Left kidney (tissue), 8 donors: ENCODE measurements at places on chromosomes 13 and 19. TPM values are rescaled to one million over a fixed set of nuclear protein-coding genes. Genes with fewer than 3 reads are reported as not detected.
A peak's percentile ranks its signal among the peaks of the same experiment; 100 is the strongest.

- DNase-seq = no peak
These were observed 3.1 kb upstream of the FFAR1 start for GRCh38 chr19:35344511-35345031.

DNA sequence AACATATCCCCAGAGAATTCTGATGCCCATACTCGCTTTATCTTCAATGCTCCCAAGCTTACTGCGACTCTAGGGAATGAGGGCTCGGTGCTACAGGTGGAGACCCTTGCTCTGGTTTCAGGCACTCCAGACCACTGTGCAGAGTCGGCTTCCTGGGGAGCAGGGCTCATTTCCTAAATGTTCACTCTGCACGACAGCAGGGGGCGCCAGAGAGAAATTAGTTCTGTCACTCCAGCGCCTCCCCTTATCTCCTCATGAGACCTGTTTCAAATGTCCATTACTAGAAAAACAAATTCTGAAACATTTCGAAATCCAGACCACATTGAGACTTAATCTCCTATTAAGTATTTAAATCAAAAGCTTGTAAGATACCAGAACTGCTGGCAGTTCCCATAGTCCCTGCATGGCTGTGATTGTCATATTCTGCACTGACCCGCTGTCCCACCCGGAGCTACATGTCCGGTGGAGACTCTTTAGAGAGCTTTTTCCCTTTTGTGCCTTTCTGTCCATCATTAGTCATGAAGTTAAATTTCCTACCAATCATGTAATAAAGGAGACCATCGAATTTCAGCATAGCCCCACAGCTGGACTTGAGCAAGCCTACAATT is 22.4 kb downstream of the EPSTI1 start:
- peak; percentile 79 for DNase-seq

- no peak for DNase-seq
These were observed 25.3 kb downstream of the CERS1 start for GRCh38 chr19:18870531-18871172.

DNA sequence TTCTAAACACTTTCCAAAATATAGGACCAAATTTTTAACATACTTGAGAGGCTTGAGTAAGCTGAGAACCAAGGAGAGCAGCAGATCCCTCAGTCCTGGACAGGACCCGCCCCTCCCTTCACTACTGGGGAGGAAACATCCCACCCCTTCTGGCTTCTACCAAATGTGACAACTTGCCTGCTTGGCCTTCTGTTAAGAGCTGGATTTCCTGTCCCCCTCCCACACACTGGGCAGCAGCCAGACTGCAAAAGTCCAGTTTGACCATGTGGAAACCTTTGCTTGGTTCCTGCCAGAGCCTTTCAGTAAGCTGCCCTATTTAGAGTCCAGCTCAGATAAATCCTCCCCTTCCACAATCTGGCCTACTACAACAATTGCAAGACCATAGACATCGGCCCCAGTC is 84.3 kb downstream of the FGF14 start:
- DNase-seq = peak; percentile 31

GRCh38 chr19:18769989-18770528 is 21.0 kb downstream of the COMP start:
- DNase-seq = no peak

DNA sequence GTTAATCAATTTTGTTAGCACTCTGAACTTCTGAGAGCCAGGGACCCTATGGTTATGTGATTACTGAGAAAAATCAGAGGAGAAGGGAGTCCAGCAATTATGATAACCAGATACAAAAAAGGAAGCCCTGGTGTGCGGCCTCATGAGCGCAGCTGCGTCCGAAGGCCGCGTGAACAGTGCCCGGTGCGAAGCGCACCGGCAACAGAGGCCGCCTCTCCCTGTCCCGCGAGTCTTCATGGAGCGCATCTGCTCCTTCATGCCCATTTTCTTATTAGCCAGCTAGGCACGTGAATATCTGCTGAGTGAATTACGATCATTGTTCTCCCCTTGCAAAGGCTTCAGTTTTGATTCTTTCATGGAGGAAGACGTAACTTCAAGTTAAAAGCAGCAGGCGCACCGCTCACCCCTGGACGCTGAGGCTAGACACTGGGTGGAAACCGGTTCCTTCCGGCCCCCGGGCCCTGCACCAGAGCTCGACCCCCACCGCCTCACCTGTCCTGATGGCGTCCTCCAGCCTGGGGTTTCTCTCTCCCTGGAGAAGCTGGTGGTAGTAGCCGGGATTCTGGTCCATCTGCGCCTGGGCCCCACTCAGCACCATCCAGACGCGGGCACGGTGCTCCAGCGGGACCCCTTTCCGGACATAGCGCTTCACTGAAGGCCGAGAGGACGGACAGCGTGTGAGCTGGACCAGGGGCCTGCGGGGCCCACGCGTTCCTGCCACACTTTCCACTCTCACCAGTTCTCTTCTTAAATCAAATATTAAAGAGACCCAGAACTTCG is 8.9 kb downstream of the GRTP1 start:
- no peak for DNase-seq

- DNase-seq = no peak
These were observed 10.4 kb upstream of the ITM2B start for GRCh38 chr13:48222358-48223301.

DNA sequence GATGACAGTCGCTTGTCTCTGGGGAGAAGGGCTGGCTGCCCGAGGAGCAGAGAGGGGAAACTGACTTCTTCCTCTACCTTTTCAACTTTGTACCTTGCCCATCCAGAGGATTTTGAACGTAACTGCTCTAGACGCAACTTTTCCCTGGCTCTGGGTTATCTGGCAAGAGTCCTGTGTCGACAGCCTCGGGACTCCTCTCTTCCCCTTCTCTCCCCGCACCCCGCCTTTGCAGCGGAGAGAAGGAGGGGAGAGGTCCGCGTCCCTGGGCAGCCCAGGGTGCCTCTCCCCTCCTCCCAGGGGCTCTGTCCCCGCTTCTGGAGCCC is 574 bp downstream of the SH3GL1 start:
- no peak for DNase-seq

GRCh38 chr13:43749503-43749902 is 37.3 kb downstream of the ENOX1 start:
- DNase-seq = no peak

DNA sequence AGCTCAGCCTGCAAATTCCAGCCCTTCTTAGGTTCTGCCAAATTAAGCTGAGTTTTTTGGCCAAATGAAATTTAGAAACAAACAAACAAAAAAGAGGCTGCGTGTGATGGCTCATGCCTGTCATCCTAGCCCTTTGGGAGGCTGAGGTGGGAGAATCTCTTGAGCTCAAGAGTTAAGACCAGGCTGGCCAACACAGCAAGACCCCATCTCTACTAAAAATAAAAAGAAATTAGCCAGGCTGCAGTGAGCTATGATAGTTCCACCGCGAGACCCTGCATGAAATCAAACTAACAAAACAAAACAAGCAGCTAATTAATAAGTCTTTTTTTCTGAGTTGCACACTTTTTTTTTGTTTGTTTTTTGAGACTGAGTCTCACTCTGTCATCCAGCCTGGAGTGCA is 17.9 kb downstream of the NCAN start:
- no peak for DNase-seq

- no peak for DNase-seq
These were observed 537.6 kb downstream of the KLF5 start for GRCh38 chr13:73596382-73596781.

DNA sequence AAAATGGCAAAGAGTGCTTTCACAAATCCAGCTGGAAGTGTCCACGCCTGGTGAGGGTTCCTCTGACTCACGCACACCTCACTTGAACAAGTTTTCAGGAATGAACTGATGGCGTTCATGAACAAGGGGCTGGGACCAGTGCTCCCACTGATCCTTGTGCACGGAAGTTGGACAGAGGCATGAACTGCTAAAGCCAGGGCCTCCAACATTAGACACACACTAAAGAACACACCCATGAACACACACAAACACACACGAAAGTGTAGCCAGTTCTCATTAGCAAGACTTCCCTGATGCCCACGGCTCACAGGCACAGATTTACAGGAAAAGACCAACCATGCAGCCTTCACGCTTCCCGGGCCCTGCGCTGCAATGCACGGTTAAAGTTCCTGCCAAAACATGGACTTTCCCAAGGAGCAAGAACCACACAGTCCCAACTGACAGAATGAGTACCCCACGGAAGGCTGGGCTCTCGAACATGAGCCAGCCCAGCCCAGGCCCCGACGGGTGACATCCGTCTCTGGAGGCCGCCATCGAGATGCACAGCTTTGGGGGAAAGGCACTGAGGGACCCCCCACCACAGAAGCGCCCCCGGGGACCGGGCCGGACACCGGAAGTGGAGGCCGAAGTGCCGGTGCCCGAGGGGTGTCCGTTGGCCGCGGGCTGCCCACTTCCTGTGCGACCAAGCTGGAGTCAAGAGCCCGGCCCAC is 808 bp downstream of the DNMT1 start:
- DNase-seq = peak; percentile 2

DNA sequence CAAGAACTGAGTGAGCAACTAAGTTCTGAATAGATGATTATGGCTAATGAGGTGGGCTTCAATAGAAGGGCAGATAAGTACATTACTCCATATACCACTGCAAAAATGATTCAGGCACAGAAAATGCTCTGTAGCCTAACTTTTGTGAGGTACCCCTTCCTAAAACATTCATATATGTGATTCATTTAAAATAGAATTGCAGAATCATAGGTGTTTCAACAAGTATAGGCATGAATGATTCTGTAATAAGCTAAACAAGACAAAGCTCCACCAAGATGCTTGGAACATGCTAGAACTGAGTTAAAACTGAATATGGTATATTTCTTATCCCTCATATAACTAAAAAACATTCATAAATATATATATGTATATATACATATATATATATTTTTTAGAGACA is 12.1 kb downstream of the KBTBD7 start:
- no peak for DNase-seq

DNA sequence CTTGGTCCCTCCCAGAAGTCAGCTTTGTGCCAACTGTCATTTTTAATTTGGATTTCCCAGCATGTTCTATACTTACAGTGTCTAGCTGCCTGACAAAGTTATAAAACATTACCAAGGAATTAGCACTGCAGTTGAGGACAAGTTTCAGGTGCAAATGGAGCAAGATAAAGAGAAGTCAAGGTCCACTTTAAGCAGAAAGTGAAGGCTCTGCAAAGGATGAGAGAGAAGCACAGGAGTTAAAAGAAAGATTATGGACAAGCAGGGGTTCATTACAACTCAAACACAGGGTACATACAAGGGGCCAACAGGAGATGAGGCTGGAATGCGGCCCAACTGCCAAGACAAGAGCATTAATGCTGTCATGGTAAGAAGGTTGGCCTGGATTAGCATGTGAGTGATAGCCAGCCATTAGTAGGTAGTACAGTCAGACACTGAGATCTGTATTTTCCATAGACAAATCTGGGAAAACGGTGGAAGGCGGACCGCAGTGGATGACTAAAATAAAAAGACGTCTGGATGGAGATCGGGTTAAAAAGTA is 17.6 kb downstream of the UBL3 start:
- no peak for DNase-seq

DNA sequence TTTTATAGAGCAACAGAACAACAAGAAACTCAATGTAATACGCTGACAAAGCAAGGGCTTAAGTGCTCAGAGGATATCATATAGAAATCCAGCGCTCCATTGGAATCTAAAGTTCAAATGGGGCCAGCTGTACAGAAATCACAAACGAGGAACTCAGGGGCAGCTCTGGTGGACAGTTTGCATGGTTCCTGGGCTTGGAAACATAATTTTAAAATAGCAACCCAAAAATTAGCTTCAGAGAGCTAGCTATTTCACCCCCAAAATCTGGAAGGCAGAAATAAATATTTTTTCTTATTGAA is 19.2 kb upstream of the LATS2 start:
- no peak for DNase-seq

DNA sequence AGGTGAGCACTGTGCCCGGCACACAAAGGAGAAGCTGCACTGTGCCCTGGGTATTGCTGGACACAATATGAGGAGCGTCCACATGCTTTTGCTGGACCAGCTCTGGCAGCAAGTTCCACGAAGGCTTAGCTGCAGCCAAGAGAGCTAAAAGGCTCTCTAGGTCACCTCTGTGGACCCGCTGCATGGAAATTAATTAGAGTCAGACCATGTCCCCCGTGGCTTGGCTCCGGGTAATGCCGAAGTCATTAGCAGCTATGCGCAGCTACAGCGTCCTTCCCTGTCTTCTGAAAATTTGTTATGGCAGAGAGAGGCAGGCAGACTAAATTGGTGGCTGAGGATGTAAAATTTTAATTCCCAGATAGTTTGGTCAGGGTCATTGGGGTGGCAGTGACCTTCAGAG is 271.5 kb downstream of the SLC7A1 start:
- no peak for DNase-seq

DNA sequence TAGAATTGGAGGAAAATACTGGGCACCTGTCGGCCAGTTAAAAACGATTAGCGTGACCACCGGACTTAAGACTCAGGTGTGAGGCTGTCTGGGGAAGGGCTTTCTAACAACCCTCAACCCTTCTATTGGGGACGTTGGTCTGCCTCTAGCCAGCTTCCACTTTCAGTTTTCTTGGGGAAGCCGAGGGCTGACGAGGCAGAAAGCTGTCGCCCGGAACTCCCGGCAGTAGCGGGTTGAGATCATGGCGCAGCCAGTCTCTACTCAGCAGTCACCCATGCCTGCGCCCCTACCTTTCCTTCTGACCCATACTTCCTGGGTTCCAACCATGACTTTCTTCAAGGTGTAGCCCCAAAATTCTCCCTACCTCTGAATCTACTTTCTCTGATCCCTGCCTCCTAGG is 1424.1 kb downstream of the SLITRK1 start:
- DNase-seq = no peak

DNA sequence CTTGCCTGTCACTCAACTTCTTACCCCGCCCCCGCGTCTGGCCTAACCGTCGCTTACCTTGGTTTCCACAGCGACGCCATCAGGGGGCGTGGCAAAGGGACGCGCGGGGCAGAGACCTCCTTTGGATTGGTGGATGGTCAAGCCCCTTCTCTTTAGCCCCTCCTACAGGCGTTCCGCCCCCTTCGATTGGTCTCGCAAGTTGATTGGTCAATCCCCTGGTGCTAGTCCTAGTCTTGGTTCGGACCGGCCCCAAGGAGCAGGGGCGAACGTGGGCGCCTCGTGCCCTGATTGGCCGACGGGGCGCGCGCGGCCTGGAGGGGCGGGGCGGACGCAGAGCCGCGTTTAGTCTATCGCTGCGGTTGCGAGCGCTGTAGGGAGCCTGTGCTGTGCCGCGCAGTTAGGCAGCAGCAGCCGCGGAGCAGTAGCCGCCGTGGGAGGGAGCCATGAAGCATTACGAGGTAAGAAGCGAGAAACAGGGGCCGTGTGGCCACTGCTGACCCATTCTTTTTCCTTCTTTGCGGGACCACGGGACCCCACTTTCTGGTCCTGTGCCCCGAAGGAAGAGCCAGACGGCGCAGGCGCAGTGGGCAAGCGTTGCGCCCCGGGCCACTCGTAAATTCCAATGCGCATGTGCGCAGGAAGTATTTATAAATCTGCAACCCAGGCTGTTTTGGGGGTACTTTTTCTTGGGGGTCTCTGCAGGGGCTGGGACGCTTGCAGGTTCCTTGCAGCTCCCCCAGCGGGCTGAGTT is at the start of gene TECR:
TECR (plus strand) TSS at position 341 of the 751 bp plus-strand sequence; CDS start at position 444, 103 bp downstream.
- peak; percentile 100 for DNase-seq

GRCh38 chr13:44463759-44464158 is 90.1 kb downstream of the SERP2 start:
- DNase-seq = no peak

- no peak for DNase-seq
These were observed 1596.0 kb upstream of the MIR17HG start for GRCh38 chr13:89751432-89751930.

Gene EFNA2
- polyA plus RNA-seq = 1.4 TPM

Gene FGF21
- polyA plus RNA-seq = not detected

Gene NKG7
- polyA plus RNA-seq = 1.3 TPM

Gene TNFSF9
- 0.20 TPM for polyA plus RNA-seq

Gene RGCC
- 12.7 TPM for polyA plus RNA-seq

Gene SOX1
- polyA plus RNA-seq = not detected

Gene ZIC2
- polyA plus RNA-seq = 0.18 TPM
